ENCODE measurements at places on chromosomes 7 and 10.

GRCh38 chr7:124649397-124650014, 116.1 kb downstream of the GPR37 start:
- no peak for DNase-seq

GRCh38 chr10:29465384-29465783, 169.4 kb downstream of the SVIL start:
- DNase-seq = no peak

- no peak for DNase-seq
Observed at GRCh38 chr10:25811052-25811685, 122.9 kb upstream of the MYO3A start.

DNA sequence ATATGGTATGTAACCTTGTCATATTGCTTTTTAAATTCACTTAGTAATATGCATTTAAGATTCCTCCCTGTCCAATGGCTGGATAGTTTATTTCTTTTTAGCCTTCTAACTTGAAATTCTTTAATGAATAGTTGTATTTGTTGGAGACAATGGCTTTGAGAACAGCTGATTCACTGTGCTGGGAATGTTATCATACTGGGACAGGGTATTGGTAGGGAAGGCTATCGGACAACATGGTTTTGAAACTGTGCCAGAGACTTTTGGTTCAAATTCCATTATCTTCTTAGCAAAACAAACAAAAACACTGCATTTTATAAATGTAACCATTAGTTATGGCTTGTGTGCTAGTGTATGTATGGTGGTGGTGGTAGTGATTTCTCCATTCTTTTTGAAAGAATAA, 517.1 kb upstream of the ANKRD30A start:
- DNase-seq = peak; percentile 29

- DNase-seq = no peak
Observed at GRCh38 chr7:70700941-70701425, 431.0 kb upstream of the GALNT17 start.

- DNase-seq = no peak
Observed at GRCh38 chr10:71381611-71382010, 15.1 kb upstream of the CDH23 start.

- DNase-seq = no peak
Observed at GRCh38 chr7:18262058-18262457, 233.5 kb upstream of the HDAC9 start.

DNA sequence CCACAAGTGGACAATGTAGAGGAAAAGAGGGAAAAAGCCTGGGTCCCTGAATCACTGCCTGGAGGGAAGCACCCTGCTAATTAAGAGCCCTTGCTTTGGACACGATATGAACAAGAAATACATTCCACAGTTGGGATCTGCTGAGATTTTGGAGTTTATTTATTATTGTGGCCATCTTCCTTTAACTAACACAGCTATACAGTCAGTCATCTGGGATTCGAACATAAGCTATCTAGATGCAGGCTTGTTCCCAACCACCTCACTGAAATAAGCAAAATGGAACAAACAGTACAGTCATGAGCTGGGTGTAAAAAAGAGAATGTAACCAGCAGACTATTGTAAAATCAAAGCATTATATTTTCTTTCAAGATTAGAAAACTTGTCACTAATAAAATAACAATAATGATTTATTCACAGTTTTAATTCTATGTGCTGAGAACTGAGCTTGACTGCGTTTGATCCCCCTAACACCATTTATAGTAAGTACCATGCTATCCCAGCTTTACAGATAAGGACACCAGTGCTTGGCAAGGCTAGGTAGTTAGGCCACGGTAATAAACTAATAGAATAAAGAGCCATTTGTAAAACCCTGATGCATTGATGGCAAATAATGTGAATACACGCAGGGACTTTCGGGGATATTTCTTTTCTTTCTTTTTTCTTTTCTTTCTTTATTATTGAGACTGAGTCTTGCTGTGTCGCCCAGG, 223.8 kb upstream of the KLF6 start:
- DNase-seq = peak; percentile 59

GRCh38 chr7:11758627-11759111, 73.3 kb downstream of the THSD7A start:
- peak; percentile 24 for DNase-seq

GRCh38 chr7:1777122-1777521, 107.0 kb downstream of the ELFN1 start:
- DNase-seq = no peak

GRCh38 chr7:105664816-105665525, 83.7 kb upstream of the EFCAB10 start:
- DNase-seq = no peak

DNA sequence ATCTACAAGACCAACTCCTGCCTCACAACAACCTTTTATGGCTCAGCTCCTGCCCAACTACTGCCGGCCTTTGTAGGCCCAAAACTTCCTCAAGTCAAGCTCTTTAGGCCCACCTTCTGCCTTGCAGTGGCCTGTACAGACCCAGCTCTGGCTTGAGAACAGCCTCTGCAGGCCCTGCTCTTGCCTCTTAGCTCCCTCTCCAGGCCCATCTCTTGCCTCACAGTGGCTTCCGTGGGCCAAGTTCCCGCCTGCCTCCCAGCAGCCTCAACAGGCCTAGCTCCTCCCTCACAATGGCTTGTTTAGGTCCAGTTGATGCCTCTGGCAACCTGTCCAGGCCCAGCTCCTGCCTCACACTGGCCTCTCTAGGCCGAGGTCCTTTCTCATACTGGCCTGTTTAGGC, 32.4 kb upstream of the VKORC1L1 start:
- no peak for DNase-seq

DNA sequence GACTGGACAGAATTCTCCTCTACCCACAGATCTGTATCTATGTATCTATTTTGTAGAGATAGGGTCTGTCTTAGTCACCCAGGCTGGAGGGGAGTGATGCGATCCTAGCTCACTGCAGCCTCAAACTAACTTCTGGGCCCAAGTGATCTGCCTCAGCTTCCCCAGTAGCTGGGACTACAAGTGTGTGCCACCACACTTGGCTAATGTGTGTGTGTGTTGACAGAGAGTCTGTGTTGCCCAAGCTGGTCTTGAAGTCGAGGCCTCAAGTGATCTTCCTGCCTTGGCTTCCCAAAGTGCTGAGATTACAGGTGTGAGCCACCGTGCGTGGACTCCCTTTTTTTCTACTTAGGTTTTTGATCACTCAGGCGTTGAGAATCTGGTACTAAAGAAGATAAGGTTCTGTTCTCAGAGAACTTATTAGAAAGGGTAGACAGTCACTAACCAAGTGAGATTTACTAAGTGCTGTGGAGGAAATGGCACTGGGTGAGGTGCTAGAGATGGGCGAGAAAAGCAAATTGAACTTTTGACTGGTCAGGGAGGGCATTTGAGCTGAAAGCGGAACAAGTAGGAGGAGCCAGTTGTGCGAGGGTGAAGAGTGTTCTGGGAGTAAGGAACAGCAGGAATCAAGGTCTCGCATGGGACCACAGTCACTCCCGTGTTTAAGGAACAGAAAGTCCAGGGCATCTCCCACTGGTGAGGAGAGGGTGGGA, 18.0 kb downstream of the NDUFB2 start:
- DNase-seq = no peak

Data from foreskin fibroblast (primary cell).